A549 treated with Mapracorat at 1 μM for 4 hours (cell line): ENCODE measurements at places on chromosomes 13 and 19. TPM values are rescaled to one million over a fixed set of nuclear protein-coding genes. Genes with fewer than 3 reads are reported as not detected.

Gene OR10H1
- total RNA-seq, result not detected in 5 replicates

Gene CLEC4M
- total RNA-seq, result not detected in 5 replicates

Gene ZNF528
- total RNA-seq, result 0.05 to 0.39 TPM (median 0.17 TPM) in 4 of 5 replicates, not detected in the other

Gene SLC10A2
- not detected in 5 replicates for total RNA-seq

Gene NOTCH3
- 8.9 to 17.6 TPM (median 15.7 TPM) in 5 replicates for total RNA-seq

Gene CFAP97D2
- not detected in 5 replicates for total RNA-seq
